ENCODE measurements at places on chromosomes 7 and 10.
A peak's percentile ranks its signal among the peaks of the same experiment; 100 is the strongest.

DNA sequence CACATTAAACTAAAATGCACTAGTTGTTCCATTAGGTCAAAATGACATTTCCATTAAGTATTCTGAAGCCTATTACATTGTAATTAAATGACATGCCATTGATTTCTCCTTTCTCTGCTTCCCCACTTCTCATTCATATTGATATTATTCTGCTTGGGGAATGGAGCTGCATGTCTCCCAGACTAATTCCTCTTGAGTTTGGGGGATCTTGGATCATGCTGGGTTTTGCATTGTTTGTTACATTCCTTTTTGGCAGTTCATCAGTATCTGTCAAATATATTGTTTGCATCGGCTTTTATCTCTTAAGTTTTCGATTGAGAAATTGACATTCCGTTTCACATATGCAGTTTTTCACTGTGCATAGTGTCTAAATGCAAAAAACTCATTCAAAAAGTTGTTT, 65.1 kb upstream of the CYP26C1 start:
- no peak for DNase-seq

DNA sequence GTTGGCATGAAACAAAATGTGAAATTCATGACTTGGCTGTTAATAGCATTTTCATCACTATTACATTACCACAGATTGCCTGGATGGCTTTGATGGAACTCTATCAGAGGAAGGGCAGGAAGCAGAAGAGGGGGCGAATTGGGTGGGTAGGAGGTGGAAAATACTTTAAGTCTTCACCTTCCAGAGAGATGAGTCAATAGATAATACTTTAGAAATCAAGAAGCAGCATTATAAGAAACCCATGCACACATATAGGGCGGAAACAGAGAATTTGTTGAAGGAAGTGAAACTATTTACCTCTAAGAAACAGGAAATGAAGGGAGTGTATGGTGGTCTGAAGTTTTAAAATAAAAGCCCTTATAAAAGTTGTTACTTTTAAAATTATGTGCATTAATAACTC, 152.1 kb upstream of the TARP start:
- no peak for DNase-seq

GRCh38 chr10:72626444-72626754, 520 bp upstream of the MICU1 start:
- no peak for DNase-seq

- peak; percentile 84 for DNase-seq
Observed at GRCh38 chr10:67763499-67764011, 67.6 kb upstream of the CTNNA3 start.

- no peak for DNase-seq
Observed at GRCh38 chr10:1651270-1651966, 85.9 kb downstream of the ADARB2 start.

Measured in PC-3 (cell line).